RWPE1 (cell line): ENCODE measurements at places on chromosomes 13 and 19.

- no peak for DNase-seq
Observed at GRCh38 chr13:101150998-101151397, 265.3 kb downstream of the NALCN start.

DNA sequence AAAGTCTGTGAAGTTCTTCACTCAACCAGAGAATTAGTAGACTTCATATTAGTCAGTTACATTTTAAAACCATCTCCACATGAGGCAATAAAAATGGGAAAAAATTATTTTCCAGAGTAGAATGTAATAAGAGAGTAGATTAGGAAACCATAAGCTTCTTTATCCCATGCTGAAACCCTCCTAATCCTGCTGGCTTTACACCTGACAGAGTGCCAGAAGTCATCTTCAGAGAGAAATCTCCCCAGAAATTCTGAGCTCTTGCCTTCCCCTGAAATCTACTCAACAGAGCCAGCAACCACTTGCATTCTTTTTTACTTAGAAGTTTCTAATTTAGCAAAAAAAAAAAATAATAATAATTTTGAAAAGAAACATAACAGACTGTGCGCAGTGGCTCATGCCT is 279.9 kb downstream of the NHLRC3 start:
- no peak for DNase-seq

GRCh38 chr19:42461700-42462324 is 19.1 kb upstream of the CXCL17 start:
- no peak for DNase-seq

DNA sequence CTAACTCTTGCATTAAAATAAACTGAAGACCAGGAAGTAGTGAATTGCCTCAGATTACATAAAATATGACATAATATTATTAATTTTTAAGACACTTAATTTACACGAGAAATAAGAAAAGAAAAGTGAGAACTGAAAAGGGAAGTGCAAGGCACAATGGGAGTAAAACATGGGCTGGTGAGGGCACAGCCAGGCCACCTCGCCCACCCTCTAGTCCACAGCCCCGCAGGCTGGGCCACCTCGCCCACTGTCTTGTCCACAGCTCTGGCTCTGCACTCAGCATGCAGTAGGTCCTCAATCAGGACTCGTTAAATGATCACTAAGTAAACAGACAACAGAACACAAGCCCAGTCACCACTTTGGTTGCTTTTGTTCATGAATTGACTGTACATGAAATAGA is 67.8 kb upstream of the ARHGEF7 start:
- no peak for DNase-seq

- no peak for DNase-seq
Observed at GRCh38 chr13:110194451-110194850, 112.5 kb downstream of the COL4A1 start.

GRCh38 chr19:38900202-38900629 is 447 bp downstream of the NFKBIB start:
- peak; percentile 64 for DNase-seq

GRCh38 chr13:111857336-111857735 is 209.6 kb upstream of the SOX1 start:
- DNase-seq, result no peak
